ENCODE measurements at places on chromosomes 11 and 22. TPM values are rescaled to one million over a fixed set of nuclear protein-coding genes. Genes with fewer than 3 reads are reported as not detected.

- no peak overlapping the region for H3K27ac ChIP-seq
- no peak for DNase-seq
- no peaks in the 10 kb centered on the region for H3K4me1 ChIP-seq
- H3K27me3 ChIP-seq = peaks cover 2% of the 10 kb centered on the region
- no peak overlapping the region for H3K4me3 ChIP-seq
Measured at GRCh38 chr11:109150581-109150980, 271.4 kb upstream of the C11orf87 start.

Gene OR4D9
- total RNA-seq = not detected

- peak overlapping the region; percentile 98 for H3K27ac ChIP-seq
- DNase-seq = peak; percentile 46
- no peaks in the 10 kb centered on the region for H3K27me3 ChIP-seq
- peaks cover 18% of the 10 kb centered on the region for H3K4me1 ChIP-seq
Measured at GRCh38 chr11:62770778-62771143, 435 bp upstream of the TAF6L start.

Gene ARHGAP8
- 166 TPM for total RNA-seq

Gene FIBIN
- total RNA-seq = 7.0 TPM

Gene OR4C46
- not detected for total RNA-seq

- peaks cover 6% of the 10 kb centered on the region for H3K4me1 ChIP-seq
- peaks cover 11% of the 10 kb centered on the region for H3K27me3 ChIP-seq
- no peak overlapping the region for H3K27ac ChIP-seq
- no peaks in the 10 kb centered on the region for H3K36me3 ChIP-seq
- H3K4me3 ChIP-seq = no peak overlapping the region
- no peak for DNase-seq
Measured at GRCh38 chr11:131666006-131666405, 295.6 kb downstream of the NTM start.

GRCh38 chr22:48581205-48581766 is 1246.4 kb downstream of the BRD1 start:
- peaks cover 39% of the 10 kb centered on the region for H3K27me3 ChIP-seq
- DNase-seq = no peak
- H3K4me3 ChIP-seq = no peak overlapping the region
- no peak overlapping the region for H3K27ac ChIP-seq
- no peaks in the 10 kb centered on the region for H3K36me3 ChIP-seq

GRCh38 chr11:15104166-15104565 is 10.6 kb upstream of the INSC start:
- peaks cover 48% of the 10 kb centered on the region for H3K27me3 ChIP-seq
- H3K4me3 ChIP-seq = no peak overlapping the region
- H3K27ac ChIP-seq = no peak overlapping the region
- H3K4me1 ChIP-seq = no peaks in the 10 kb centered on the region
- DNase-seq = no peak
- no peaks in the 10 kb centered on the region for H3K36me3 ChIP-seq

DNA sequence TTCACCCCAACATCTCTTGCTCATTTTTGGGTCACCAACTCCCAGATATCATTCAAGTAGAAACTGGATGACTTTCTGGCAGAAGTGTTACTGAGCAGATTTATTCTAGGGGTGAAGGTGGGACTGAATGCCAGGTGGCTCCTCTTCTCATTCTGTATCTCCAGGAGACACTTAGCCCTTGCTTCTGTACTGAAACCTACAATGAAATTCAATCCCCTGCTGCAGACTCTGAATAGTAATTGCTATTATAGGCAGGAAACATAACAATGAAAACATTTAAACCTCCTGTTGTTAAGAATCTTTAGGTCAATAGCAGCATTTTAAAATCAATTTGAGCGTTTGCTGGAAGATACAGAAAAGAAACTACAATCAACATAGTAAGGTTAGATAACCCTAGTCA is 879.4 kb upstream of the TENM4 start:
- DNase-seq = no peak
- H3K36me3 ChIP-seq = no peaks in the 10 kb centered on the region
- no peak overlapping the region for H3K4me3 ChIP-seq
- no peak overlapping the region for H3K27ac ChIP-seq

DNA sequence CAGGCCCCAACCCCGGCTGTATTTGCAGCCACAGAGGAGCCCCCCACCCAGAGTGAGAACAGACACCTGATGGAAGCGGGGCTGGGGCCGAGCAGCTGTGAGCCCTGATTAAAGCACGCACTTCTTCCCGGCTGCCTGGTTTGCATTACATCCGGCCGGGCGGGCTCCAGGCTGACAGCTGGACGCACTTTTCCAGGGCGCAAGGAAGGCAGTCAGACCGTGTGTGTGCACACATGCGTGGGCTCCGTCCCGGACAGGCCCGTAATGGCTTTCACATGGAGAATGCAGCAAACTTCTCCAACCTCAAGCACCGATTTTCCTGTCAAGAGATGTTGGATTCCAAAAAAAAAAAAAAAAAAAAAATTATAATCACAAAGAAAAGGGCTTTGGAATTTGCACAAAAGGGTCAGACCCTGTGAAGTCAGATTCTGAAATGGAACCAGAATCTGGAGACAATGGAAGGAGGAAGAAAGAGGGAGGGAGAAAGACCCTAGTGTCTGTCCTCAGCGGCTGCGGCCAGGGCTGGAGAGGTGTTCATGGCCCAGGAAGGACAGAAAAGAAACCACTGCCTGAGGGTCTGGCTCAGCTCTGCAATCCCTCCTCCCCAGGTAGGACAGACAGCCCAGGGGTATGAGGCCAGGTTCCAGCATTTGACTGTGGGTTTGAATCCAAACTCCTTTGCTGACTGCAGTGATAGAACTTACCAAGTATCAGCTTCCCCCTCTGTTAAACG is 365.5 kb downstream of the MN1 start:
- peaks cover 30% of the 10 kb centered on the region for H3K4me1 ChIP-seq
- H3K27me3 ChIP-seq = peaks cover 3% of the 10 kb centered on the region
- H3K27ac ChIP-seq = peak overlapping the region; percentile 62
- peak; percentile 56 for DNase-seq
- no peak overlapping the region for H3K4me3 ChIP-seq

GRCh38 chr11:85656777-85657176 is 8.2 kb downstream of the CREBZF start:
- H3K4me3 ChIP-seq = no peak overlapping the region
- H3K27ac ChIP-seq = no peak overlapping the region
- peaks cover 27% of the 10 kb centered on the region for H3K36me3 ChIP-seq
- H3K27me3 ChIP-seq = no peaks in the 10 kb centered on the region

Gene LMNTD2
- total RNA-seq = 16.5 TPM

GRCh38 chr11:44116234-44116830 is 20.9 kb downstream of the EXT2 start:
- no peaks in the 10 kb centered on the region for H3K4me1 ChIP-seq
- H3K27ac ChIP-seq = no peak overlapping the region

DNA sequence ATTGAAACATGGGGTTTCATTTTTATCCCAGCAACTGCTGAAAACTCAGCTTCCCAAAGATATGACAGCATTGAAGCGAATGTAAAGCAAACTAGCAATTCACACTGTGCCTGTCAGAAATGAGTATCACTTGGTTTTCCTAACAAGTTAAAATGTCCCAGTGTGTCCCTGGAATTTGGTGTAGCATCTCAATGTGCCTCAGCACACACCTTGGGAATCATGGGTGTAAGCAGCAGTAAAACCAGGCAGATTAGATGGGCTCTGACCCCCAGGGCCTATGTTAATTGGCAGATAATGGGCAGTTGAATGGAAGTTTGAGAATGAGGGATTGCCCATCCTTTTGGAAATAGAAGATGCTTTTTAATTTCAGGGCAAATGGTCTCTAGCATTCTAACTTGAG is 784.9 kb upstream of the LRRC4C start:
- peaks cover 3% of the 10 kb centered on the region for H3K27me3 ChIP-seq
- DNase-seq = no peak
- H3K27ac ChIP-seq = no peak overlapping the region
- H3K36me3 ChIP-seq = no peaks in the 10 kb centered on the region
- no peaks in the 10 kb centered on the region for H3K4me1 ChIP-seq

DNA sequence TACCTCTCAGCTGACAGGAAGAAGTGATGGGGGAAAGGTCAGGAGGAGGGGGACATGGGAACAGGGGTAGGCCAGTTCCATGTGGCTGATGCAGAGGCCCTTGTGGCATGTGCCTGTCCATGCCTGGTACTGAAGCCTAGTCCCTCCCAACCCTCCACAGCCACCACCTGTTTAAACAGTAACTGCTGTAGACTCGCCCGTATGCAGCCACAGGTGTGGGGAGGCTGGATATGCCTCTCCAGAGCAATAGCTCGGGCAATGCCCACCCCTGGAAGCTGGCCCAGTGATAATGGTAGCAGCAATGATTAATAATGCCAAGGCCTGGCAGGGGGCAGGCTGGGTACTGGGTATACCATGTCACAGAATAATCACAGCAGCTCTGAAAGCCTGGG is 2.3 kb downstream of the SMTN start:
- H3K4me3 ChIP-seq = peak overlapping the region; percentile 90
- H3K4me1 ChIP-seq = peaks cover 37% of the 10 kb centered on the region
- DNase-seq = no peak
- H3K27me3 ChIP-seq = no peaks in the 10 kb centered on the region

- DNase-seq = no peak
- peaks cover 8% of the 10 kb centered on the region for H3K4me1 ChIP-seq
- no peak overlapping the region for H3K27ac ChIP-seq
- no peaks in the 10 kb centered on the region for H3K27me3 ChIP-seq
- H3K36me3 ChIP-seq = peaks cover 18% of the 10 kb centered on the region
- no peak overlapping the region for H3K4me3 ChIP-seq
Measured at GRCh38 chr11:78111298-78111697, 28.1 kb downstream of the ALG8 start.

- H3K4me1 ChIP-seq = peaks cover 9% of the 10 kb centered on the region
- no peak for DNase-seq
- no peaks in the 10 kb centered on the region for H3K27me3 ChIP-seq
- H3K27ac ChIP-seq = peak overlapping the region; percentile 40
- peaks cover 2% of the 10 kb centered on the region for H3K36me3 ChIP-seq
Measured at GRCh38 chr11:10844796-10845195, 13.1 kb downstream of the ZBED5 start.

Gene LRFN4
- 26.6 TPM for total RNA-seq

Data from mesothelial cell of epicardium (in vitro differentiated cells).